Heart right ventricle (tissue), 16 donors: ENCODE measurements at places on chromosomes 7 and 10. TPM values are rescaled to one million over a fixed set of nuclear protein-coding genes. Genes with fewer than 3 reads are reported as not detected.

Gene VIPR2
- 16.0 TPM for total RNA-seq

Gene SLC25A13
- total RNA-seq, result 7.4 TPM

Gene PRLHR
- total RNA-seq, result not detected

Gene HMX3
- not detected for total RNA-seq

Gene AMPH
- total RNA-seq, result 3.3 TPM

Gene PRKG1
- total RNA-seq, result 25.2 TPM

Gene CTTNBP2
- total RNA-seq, result 0.49 TPM

Gene PROSER2
- 0.76 TPM for total RNA-seq

DNA sequence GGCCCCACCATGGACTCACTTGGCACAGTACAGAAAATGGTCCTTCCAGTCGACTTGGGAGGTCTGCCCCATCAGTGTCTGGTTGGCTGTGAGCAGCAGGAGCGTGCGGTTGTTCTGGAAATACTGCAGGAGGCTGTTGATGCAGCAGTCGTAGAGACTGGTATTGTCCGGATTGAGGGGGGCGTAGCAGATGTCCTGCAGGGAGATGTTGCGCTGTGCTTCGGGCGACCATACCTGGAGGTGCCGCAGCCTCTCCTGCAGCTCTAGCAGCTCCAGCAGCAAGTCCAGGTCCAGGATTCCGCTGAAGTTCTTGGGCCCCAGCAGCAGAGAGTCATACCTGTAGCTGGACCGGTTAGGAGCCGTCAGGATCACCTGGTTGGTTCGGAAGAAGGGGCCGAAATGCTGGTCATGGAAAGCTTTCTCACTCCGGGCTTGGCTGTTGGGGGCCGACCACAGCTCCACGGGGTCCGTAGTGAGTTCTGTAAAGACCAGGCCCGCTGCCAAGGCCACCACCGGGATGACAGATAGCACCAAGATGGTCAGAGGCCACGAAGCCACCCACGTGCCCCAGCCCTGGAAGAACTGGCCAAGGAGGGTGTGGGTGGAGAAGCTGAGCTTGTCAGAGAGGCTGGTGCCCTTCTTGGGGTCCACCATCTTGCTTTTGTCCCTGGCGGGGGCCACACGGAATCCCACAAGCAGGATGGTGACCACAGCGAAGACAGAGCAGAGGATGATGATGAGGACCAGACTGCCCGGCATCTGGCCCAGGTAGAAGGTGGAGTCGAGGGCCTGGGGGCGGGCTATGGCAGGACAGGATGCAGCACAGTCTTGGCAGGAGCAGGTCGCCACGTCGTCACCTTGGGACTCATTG, 2.1 kb downstream of the NPC1L1 start:
- DNase-seq, result no peak

DNA sequence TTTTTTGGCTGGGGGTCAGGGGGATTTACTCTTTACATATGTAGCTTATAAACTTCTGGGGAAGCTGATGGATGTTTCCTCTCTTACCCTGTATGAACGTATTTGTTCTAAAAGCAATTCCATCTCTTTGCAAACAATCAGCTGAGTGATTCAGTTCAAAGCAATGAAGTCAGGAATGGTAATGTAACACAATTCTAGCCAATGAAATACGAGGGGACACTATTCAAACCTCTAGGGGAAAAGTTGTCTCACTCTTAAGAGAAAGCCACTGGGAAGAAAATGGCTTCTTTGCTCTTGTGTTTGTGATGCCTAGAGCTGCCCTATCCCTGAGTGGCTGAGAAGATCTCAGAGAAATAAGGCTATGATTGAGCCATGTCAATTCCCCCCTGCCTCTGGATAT, 134.8 kb upstream of the SEMA3C start:
- DNase-seq, result no peak

- DNase-seq, result no peak
Measured at GRCh38 chr7:131501930-131502685, 54.3 kb downstream of the PODXL start.

DNA sequence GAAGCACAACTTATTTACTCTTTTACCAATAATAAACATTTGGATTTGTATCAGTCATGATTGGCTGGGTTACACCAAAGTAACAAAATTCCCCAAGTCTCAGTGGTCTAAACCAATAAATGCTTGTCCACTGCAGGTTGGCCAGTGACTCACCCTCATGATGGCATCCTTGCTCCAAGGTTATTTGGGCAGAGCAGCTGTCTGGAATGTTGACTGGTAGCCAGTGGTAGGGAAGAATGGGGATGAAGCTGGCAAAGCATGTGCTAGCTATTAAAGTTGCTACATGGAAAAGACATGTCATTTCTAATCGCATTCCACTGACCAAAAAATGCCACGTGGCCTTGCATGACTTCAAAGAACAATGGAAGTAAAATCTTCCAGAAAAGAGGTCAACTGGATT, 1168.7 kb upstream of the CELF2 start:
- peak; percentile 6 for DNase-seq

- no peak for DNase-seq
Measured at GRCh38 chr7:36871863-36872262, 147.6 kb upstream of the AOAH start.

DNA sequence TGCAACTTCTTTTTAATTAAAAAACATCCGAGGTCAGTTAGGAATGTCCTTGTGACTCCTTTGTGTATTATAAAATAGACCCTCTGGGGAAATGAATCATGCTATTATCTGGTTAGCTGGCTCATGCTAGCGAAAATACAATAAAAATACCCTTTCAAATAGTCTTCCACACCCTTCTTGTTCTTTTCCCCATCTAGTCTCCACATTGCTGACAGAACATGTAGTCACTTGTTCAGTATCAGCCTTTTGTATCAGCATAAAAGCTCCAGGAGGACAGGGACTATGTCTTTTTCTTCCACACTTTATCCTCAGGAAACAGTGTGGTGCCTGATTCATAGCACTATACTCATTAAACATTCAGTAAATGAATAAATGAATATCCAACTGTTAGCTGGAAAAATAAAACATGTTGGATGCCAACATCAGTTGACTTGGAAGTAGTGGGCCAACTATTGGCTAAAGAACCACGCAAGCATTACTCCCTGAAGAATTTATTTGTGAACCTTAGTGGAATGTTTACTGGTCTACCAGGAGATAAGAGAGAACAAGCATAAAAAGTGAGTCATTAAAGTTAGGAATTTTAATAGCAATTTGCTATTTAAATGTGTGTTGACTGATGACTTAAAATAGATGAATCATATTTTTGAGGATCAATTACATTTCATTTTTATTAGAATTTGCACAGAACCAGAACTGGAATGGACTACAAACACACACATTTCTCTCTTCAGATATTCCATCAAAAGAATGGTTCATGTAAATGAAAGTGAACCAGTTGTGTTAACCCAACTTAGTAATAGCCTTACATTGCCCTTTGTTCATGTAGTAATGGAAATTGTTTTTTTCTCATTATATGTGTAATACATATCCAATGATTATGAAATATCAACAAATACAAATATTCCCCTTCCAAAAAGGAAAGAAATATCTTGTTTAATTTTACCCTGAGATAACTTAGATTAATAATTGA, 129.6 kb downstream of the DKK1 start:
- DNase-seq, result no peak

DNA sequence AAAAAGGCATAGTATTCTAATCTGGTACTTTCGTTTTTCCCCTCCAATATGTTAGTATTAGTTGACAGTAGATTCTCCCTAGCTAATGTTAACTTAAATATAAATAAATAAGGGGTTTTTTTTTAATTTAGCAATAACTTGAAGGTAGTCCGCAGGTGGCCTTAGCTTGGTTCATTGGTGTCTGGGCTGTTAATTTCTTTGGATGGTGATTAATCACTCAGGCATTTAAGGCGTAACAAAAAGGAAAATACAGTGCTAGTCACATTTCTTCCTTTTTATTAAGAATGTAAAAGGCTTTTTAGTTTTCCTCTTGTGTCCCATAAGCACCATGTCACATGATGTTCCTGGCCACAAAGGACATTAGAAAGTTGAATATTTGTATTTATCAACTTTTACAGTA, 161.0 kb upstream of the POT1 start:
- no peak for DNase-seq

DNA sequence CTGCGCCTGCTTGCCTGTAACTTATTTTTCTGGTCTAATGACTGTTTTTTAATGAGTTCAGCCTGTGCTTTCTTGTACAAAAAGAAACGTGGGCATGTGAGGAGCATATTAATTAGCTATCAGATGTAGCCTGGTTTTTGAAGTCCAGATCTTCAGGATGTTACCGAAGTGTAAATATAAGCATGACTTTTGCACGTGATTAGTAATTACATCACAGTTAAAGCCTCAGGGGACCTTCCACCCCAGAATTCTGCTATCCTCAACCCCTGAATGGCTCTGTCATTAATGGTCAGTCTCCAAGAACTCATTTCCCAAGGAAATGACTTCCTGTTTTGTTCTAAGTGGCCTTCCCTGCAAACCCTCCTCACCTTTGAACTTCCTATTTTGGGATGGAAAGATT, 2.1 kb upstream of the PRXL2A start:
- no peak for DNase-seq

GRCh38 chr7:102248081-102248455, 38.6 kb upstream of the SH2B2 start:
- DNase-seq, result no peak

DNA sequence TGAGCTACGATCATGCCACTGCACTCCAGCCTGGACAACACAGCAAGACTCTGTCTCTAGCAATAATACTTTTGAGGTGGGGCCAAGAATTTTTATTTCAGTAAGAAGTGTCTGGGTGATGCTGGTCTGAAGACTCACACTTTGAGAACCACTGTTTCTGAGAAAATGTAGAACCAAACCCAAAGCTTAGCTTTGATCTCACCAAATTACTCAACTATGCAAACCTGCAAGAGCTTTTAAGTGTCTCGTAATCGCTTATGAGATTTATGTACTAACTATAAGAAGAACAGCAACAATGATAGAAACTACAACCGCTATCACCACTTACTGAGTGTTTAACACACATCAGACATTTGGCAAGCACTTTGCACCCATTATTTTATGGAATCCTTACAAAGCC, 29.5 kb downstream of the APBB1IP start:
- no peak for DNase-seq

DNA sequence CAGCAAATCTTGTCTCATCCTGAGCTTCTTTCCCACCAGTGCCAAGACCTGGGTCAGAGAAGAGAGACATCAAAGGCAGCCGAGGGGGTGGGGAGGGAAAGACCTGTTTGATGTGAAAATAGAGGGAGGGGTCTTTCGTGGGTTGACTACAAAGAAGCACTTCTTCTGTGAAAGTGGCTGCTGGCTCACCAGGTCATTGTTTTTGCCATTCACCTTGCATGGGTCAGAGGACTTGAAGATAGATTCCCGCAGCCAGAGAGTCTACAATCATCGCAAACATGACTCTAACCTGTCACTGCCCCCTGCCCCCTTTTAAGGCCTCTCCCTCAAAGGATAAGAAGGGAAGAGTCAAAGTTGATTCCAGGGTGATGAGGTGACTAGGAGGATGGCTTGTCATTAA, 166.1 kb upstream of the BMPER start:
- no peak for DNase-seq

- peak; percentile 69 for DNase-seq
Measured at GRCh38 chr7:149414745-149415390, 46.0 kb downstream of the ZNF777 start.

DNA sequence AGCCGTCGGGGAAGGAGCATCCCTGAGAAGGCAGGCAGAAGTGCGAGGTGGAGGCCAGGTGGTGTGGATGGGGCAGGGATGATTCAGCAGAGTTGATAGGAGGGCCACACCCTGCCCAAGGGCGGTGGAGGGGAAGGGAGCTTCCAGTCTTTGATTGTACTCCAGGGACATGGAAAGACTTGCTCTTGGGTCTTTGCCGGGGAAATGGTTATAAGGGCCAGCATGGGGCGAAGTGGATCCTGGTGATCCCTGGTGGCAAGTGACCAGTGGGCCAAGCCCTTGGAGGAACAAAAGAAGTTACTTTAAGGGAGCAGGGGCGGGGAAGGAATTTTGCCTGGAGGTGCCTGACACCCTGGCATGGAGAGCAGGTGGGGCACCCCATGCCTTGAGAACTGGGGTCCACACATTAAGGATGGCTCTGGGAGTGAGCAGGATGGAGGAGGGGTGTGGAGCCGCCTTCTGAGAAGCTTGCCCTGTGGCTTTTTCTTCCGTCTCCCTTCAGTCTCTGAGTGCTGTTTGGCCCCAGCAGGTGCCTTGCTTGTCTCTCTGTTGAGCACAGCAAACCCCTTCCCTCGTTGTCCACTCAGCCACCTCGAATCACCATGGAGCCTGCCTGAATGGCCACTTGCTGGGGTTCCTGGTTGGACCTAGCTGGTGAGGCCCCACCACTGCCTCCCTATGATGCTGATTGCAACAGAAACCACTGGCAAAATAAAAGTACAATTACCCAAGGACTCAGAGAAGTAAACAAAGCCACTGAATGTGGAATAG, 83.9 kb downstream of the RAMP3 start:
- no peak for DNase-seq

DNA sequence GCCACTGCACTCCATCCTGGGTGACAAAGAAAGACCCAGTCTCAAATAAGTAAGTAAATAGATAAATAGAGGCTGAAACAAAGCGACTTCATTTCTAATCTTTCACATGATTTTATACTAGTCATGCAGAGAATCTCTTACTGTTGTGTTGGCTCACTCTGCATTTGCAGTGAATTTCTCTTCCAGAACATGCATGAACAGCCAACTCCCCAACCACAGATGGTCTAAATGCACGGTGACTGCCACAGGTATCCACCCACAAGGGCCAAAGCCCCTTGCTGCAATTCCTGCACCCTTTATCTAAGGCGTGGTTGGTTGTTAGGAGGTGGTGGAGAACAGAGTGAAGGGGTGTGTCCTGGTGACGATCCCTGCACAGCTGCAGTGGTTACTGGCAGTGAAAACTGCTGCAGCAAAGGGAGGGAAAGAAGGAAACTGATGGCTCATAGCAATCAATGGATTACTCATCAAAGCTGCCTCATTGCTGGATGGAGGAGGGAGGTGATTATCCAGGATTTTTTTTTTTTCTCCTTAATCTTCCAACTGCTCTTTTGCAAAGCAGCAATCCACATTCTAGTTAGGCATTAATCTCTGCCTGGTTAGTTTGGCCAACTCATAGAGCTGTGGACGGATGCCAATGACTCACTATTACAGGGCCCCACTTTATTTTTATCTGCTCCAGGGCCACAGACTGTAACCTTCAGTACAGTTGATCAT, 50.6 kb downstream of the PRTFDC1 start:
- peak; percentile 34 for DNase-seq
